ENCODE measurements at places on chromosomes 12 and 14. TPM values are rescaled to one million over a fixed set of nuclear protein-coding genes. Genes with fewer than 3 reads are reported as not detected.

Gene DCAF5
- total RNA-seq: 45.4 TPM

Gene RTN1
- total RNA-seq: not detected

GRCh38 chr12:79063258-79063657, 198.7 kb downstream of the SYT1 start:
- H3K4me3 ChIP-seq: no peak overlapping the region
- H3K27me3 ChIP-seq: no peaks in the 10 kb centered on the region
- H3K4me1 ChIP-seq: no peaks in the 10 kb centered on the region
- H3K27ac ChIP-seq: no peak overlapping the region
- H3K36me3 ChIP-seq: no peaks in the 10 kb centered on the region
- DNase-seq: no peak

DNA sequence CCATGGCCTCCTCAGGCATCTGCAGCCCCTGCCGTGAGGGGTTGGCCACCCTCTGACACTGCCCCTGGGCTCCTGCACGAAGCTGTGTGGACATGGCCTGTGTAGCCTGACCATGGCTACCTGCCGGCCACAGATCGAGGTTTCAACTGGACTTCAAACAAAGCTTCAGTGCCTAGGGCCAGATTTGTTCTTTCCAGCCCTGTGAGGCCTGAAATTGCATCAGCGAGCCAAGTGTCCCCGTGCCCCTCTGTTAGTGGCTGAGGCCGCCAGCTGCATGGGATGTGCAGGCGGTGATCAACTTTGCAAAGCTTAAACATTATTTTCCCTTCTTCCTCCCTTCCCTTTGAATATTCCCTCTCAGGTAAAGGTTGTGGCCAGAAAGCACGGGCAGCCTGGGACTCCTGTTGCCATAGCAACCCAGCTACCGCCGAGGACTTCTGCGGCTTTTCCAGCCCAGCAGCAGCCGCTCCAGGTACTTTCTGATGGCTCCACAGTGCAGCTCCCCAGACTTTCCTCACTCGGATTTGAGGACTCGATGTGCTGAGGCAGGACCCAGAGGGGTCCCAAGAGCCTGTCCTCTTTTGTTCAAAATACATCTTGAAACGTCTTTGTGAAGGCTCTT, 35.8 kb downstream of the DDX51 start:
- H3K4me1 ChIP-seq: no peaks in the 10 kb centered on the region
- no peaks in the 10 kb centered on the region for H3K27me3 ChIP-seq
- peaks cover 11% of the 10 kb centered on the region for H3K36me3 ChIP-seq
- no peak overlapping the region for H3K4me3 ChIP-seq

DNA sequence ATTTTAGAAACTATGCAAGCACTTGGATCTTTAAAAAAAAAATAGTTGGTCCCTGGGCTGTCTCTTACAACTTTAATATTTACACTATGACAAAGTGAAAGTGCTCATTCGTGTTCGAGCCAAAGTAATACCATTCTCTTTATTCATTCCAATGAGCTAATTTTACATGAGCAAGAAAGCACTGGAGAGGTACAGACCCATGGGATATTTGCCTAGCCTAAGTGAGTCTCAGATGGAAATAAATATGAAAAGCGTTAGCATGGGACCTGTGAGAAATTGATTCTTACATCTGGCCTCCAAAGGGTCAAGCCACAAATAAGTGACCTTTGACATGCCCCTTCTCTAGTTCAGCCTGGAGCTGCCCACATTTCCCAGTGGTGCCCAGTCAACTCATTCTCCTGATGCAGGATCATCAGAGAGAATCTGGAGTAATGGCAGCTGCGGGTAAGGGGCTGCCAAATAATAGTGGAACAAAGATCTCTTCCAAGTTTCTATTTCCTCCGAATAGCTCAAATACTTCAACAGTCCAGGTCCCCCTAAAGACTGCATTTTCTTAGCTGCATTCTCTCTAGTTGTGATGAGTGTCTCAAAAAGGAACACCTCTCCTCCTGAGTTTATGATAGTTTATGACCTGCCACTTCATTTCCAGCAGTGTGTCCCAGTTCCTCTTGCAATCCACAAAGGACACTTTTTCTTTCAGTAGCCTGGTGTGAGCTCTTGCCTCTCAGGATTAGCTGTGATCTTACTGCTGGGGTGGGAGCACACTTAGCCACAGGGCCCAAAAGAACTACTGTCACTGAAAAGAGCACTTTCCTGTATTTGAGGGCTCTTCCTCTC, 208.2 kb downstream of the DAD1 start:
- H3K27ac ChIP-seq: no peak overlapping the region
- H3K36me3 ChIP-seq: no peaks in the 10 kb centered on the region
- H3K4me1 ChIP-seq: no peaks in the 10 kb centered on the region
- H3K4me3 ChIP-seq: no peak overlapping the region
- H3K27me3 ChIP-seq: no peaks in the 10 kb centered on the region

DNA sequence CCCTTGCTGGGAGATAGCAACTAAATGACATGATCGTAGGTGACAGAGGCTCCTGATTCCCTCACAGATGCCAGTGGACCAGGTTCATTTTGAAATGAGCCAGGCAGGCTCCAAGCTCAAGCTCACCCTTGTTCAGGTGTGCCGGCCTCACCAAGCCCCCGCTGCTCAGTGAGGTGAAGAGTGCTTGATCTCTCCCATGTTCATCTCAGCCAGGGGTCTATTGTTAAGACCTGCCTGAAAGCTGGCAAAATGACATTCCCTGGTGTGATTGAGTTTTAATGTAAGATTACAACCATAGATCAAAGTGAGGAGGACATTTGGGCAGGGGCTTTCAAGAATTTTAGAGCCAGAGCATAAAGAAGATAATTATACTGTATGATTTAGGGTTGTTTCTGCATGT, 497.9 kb downstream of the EGLN3 start:
- DNase-seq: no peak
- no peaks in the 10 kb centered on the region for H3K27me3 ChIP-seq
- H3K4me3 ChIP-seq: no peak overlapping the region
- H3K36me3 ChIP-seq: no peaks in the 10 kb centered on the region
- no peak overlapping the region for H3K27ac ChIP-seq

DNA sequence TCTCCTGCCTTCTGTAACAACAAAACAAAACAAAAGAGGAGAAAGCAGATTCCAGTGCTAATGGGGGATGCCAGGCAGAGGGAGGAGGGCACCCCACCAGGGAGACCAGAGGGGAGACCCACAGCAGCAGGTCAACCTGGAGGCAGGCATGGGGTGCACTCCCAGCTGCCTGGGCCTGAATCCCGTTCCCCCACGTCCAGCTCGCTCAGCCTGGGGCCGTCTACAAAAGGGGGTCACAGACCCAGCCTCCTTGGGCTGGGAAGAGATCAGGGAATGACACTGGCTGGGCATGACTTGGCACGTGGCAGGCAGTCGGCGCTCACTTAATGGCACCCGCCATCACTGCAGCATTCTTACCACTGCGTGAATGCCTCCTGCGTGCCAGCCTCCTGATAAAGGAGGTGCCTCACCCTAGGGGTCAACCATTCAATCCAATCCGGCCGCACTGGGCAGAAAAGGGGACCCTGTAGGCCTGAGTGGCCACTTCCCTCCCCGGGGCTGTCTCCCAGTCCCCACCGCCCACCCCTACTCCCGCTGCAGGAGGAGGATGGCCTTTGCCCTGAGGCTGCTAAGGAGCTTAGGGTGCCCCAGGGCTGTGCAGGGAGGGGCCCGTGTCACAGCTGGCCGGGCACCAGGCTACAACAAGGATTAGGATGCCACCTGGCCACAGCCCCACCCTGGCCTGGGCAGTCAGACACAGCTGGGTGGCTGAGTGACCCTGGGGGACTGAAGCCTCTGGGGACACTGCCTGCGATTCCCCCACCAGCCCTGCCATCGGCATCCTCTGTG, 87.5 kb downstream of the NCOR2 start:
- DNase-seq: no peak
- H3K27ac ChIP-seq: peak overlapping the region; percentile 31
- H3K4me3 ChIP-seq: no peak overlapping the region
- peaks cover 40% of the 10 kb centered on the region for H3K4me1 ChIP-seq

GRCh38 chr12:642633-643474, 20.4 kb downstream of the NINJ2 start:
- peak overlapping the region; percentile 84 for H3K4me3 ChIP-seq
- no peaks in the 10 kb centered on the region for H3K36me3 ChIP-seq
- no peaks in the 10 kb centered on the region for H3K27me3 ChIP-seq
- peaks cover 58% of the 10 kb centered on the region for H3K4me1 ChIP-seq
- DNase-seq: peak; percentile 86

GRCh38 chr12:122293081-122293480, 26.8 kb upstream of the VPS33A start:
- peak overlapping the region; percentile 63 for H3K27ac ChIP-seq
- no peaks in the 10 kb centered on the region for H3K27me3 ChIP-seq
- H3K4me3 ChIP-seq: no peak overlapping the region
- peaks cover 21% of the 10 kb centered on the region for H3K36me3 ChIP-seq
- H3K4me1 ChIP-seq: peaks cover 12% of the 10 kb centered on the region

- H3K4me3 ChIP-seq: no peak overlapping the region
- no peak overlapping the region for H3K27ac ChIP-seq
- peaks cover 24% of the 10 kb centered on the region for H3K4me1 ChIP-seq
- no peaks in the 10 kb centered on the region for H3K27me3 ChIP-seq
- no peak for DNase-seq
Observed at GRCh38 chr14:104813286-104813685, 12.4 kb downstream of the ZBTB42 start.

DNA sequence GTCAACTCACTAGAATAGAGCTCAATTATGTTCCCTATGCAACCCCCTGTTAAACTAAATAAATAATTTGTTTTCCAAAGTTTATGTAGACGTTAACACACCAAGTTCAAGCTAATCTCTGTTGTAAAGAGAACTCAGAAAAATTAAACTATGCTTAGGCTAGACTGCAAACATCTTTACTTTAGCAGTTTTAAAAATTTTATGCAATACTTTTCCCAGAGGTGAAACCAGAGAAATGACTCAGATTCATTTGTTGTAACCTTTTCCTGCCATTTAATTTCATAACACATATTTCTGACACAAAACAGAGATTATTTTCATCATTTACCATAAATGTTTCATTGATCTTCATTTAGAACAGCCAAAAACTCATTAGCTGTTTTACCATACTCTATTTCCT, 27.4 kb downstream of the ABCC9 start:
- no peak overlapping the region for H3K4me3 ChIP-seq
- no peak overlapping the region for H3K27ac ChIP-seq
- H3K27me3 ChIP-seq: peaks cover 3% of the 10 kb centered on the region
- no peaks in the 10 kb centered on the region for H3K4me1 ChIP-seq
- H3K36me3 ChIP-seq: no peaks in the 10 kb centered on the region

DNA sequence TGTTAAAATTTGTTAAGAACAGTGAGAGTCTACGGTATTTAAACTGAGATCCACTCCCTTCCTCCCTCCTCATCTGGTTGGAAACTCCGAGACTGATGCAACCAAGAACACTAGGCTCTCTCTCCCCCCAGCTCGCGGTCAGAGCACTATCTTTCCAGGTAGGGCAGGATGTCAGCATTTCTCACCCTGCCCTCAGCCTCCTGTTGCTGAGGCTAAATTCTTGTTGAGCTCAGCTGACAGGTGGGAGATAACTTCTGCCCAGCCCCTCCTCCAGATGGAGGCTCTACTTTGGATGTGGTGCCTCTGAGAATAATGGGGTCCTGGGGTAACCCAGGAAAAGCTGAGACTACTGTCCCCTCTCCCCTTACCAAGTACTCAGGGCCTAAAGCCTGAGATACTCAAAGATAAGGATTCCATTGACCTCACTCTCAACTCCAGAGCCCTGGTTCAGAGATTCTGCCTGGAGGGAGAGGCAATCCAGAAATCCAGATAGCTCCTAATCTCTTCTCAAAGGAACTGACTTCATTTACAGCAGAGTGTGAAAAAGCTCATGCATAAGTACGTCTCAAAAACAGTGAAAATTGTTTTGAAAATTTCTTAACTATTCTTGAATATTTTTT, 110.1 kb downstream of the EML5 start:
- H3K36me3 ChIP-seq: no peaks in the 10 kb centered on the region
- peaks cover 7% of the 10 kb centered on the region for H3K4me1 ChIP-seq
- no peak overlapping the region for H3K27ac ChIP-seq
- DNase-seq: peak; percentile 47

- H3K27me3 ChIP-seq: no peaks in the 10 kb centered on the region
- no peak overlapping the region for H3K27ac ChIP-seq
- DNase-seq: peak; percentile 18
- H3K36me3 ChIP-seq: peaks cover 70% of the 10 kb centered on the region
Observed at GRCh38 chr14:20356422-20356821, 13.0 kb downstream of the PARP2 start.

- H3K27ac ChIP-seq: no peak overlapping the region
- no peaks in the 10 kb centered on the region for H3K4me1 ChIP-seq
- H3K27me3 ChIP-seq: no peaks in the 10 kb centered on the region
- no peak overlapping the region for H3K4me3 ChIP-seq
- H3K36me3 ChIP-seq: no peaks in the 10 kb centered on the region
Observed at GRCh38 chr14:62420847-62421246, 624.4 kb downstream of the KCNH5 start.

DNA sequence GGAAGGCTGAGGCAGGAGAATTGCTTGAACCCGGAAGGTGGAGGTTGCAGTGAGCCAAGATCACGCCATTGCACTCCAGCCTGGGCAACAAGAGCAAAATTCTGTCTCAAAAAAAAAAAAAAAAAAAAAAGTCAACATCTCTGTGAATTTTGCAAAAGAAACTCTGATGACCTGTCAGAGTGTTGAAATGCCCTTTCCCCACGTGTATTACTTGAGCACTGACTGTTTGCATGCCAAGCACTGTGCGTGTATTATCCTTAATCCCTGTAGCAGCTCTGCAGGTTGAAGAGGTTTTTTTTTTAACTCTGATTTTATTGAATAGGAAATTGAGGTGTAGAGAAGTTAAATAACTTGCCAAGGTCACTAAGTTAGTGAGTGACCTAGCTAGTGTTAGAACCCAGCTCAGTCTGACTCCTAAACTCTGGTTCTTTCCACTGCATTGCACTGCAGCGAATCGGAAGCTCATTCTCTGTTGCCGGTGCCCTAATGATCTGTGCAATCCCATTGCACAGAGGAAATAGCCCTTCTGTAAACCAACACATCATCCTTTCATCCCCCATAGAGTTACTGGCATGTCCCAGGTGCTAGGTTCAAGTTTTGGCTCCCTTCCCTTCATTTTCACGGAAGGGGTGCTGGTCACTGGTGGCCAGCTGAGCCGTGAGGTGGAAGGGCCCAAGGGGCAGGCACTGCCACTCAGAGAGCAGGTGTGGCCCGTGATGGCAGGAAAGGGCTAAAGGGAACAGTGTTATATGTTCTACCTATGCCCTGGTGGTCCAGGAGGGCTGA, 122.3 kb downstream of the EML1 start:
- peaks cover 28% of the 10 kb centered on the region for H3K27me3 ChIP-seq
- H3K4me1 ChIP-seq: no peaks in the 10 kb centered on the region
- no peak overlapping the region for H3K27ac ChIP-seq

DNA sequence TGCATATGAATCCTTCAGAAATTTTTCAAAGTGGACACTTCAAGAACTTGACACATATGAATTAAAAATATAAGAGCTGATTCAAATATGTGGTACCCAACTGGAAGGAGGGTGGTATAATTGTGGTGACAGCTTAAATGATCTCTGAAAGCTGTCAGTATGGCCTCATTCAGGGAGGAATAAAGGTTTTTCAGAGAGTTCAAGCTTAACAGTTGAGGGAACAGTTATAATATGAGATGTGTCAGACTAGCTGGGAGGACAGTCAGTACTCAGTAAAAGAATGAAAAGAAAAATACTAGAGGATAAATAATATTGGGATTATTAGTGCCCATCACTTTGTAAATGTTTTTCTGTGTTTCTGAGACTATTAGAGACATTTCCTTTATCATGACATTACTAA, 277.5 kb downstream of the RASSF9 start:
- no peak for DNase-seq
- H3K4me3 ChIP-seq: no peak overlapping the region
- H3K27ac ChIP-seq: no peak overlapping the region
- H3K36me3 ChIP-seq: no peaks in the 10 kb centered on the region
- no peaks in the 10 kb centered on the region for H3K4me1 ChIP-seq
